ENCODE measurements at places on chromosomes 12 and 14.

DNA sequence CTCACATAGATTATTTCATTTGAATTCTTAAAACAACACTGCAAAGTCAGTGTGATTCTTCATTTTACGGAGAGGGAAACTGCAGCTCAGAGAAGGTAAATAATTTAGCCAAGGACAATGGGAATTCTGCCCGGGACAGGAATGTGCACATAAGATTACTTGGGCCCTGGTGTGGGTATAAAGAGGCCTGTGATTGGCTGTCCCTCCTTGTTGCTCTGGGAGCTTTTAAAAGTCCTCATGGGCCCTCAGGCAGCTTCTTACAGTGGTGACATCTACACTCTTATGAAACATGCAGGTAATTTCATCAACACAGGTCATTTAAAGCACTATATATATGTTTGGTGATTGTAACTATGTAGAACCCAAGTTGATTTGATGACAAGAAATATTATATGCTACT lies 100.3 kb downstream of the ESR2 start:
- DNase-seq, result no peak

GRCh38 chr12:131622422-131622955 lies 88.4 kb upstream of the SFSWAP start:
- no peak for DNase-seq

GRCh38 chr12:69545081-69545480 lies 40.2 kb upstream of the CCT2 start:
- DNase-seq, result no peak

- DNase-seq, result no peak
These were observed 39.2 kb upstream of the PLXNC1 start for GRCh38 chr12:94109160-94109559.

Data from brain pericyte (primary cell).